ENCODE measurements at places on chromosomes 1 and 21. TPM values are rescaled to one million over a fixed set of nuclear protein-coding genes. Genes with fewer than 3 reads are reported as not detected.
A peak's percentile ranks its signal among the peaks of the same experiment; 100 is the strongest.

P3H1 gene
- 71.4 TPM for polyA plus RNA-seq

- DNase-seq = no peak
These were observed 494 bp upstream of the PIP5K1A start for GRCh38 chr1:151197863-151198253.

DNA sequence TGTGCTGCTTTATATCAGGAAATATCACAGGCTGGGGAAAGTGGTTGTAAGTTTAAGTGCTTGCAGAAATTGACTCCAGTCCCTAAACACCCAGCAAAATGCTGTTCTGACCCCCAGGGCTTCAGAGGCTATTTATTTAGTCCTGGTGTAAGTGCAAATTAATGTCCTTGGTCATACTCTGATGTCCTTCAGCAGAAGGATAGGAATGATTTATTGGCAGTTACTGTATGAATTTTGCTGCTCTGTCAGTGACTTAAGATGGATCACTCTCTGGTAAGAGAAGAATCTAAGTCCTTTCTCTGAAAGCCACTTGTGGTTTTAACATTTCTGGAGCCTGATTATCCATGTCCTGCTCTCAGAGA, 21.9 kb downstream of the FAM20B start:
- no peak for DNase-seq

GRCh38 chr1:112337028-112337531, 58.9 kb upstream of the CTTNBP2NL start:
- DNase-seq = no peak

- no peak for DNase-seq
These were observed 96.0 kb upstream of the BTG3 start for GRCh38 chr21:17708522-17709265.

- no peak for DNase-seq
These were observed 10.2 kb upstream of the SUSD4 start for GRCh38 chr1:223374064-223374610.

GPR161 gene
- polyA plus RNA-seq = 19.1 TPM

DNA sequence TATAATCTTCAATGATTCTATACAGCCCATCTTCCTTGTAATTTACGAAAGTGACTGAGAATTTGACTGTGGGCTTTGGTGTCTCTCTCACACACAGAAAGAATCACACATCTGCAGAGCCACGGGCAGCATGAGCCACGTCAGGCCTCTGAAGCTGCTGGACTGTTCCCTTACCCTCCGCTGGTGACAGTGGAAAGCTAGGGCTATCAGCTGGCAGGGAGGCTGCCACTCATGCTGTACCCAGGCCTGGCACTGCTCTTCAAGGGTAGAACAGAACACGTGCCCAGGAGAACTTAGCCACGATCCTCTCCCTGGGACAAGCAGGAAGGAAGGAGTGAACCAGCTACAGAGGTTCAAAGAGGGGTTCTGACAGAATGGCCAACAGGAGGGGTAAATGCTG, 90.7 kb downstream of the JAK1 start:
- DNase-seq = no peak

KRTAP11-1 gene
- not detected for polyA plus RNA-seq

GRCh38 chr1:58592522-58593134, 15.6 kb upstream of the TACSTD2 start:
- DNase-seq = no peak

DNA sequence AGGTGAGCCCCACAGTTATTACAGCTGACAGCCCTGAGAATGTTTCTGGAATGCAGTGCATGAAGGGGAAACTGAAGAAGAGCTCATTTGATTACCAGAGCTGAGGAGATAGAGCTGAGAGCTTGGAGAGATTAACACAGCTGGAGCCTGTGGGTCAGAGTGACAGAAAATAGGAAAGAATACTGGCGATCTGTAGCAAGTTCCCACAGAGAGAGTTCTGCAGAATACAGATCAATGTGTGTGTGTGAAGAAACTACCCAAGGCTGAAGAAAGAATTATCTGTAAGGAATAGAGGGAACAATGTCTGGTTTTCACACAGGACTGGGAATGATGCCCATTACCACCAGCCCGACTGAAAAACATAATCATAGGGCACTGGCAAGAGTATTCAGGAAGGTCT, 103.6 kb upstream of the SNX7 start:
- no peak for DNase-seq

- DNase-seq = no peak
These were observed 157.9 kb upstream of the NRIP1 start for GRCh38 chr21:15222707-15223106.

DNA sequence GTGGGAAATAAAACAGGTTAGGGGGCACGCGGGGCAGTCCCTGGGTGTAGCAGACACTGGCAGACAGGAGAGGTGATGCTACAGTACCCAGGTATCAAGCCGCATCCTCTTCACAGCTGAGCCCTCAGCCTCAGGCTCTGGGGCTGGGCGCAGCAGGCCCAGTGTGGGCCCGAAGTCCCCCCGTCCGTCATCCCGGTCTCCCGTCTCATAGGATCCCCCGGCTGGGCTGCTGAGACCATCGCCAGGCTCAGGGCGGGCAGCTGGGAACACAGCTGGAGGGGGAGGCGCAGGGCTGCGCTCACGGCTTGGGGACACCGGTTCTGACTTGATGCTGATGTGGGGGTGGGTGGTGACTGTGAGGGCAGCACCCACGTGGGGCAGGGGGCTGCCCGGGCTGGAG, 32.7 kb downstream of the MEF2D start:
- DNase-seq = no peak

DNA sequence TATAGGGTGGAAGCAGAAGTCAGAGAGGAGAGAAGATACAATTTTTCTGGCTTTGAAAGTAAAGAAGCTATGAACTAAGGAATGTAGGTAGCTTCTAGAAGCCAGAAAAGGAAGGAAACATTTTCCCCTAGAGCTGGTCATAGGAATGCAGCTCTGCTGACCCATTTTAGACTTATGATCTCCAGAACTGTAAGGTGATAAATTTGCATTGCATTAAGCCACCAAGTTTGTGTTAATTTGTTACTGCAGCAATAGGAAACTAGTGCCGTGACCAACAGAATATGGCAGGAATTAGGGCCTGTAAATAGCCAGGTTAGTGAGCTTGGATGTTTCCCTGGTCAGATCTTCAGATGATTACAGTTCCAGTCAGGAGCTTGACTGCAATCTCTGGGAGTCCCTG, 244.3 kb upstream of the C1orf105 start:
- DNase-seq = no peak

AIRE gene
- polyA plus RNA-seq = 0.19 TPM

DNA sequence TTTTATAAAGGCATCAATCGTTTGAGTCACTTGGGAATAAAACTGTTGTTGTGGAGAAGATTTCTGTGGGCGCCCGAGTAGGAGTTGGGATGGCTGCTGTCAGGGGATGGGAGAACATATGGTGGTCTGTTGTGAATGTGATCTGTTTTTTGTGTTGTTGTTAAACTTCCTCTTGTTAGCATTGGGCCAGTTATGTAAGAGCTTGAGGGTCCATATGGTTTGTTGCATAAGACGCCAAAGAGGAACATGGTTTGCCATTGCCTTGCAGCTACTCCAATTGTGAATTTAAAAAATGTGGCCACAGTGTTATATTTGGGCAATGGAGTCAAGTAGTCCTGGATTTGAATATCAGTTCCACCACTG, 136.1 kb upstream of the JUN start:
- no peak for DNase-seq

GRCh38 chr21:34157521-34157920, 84.1 kb downstream of the MRPS6 start:
- no peak for DNase-seq

DNA sequence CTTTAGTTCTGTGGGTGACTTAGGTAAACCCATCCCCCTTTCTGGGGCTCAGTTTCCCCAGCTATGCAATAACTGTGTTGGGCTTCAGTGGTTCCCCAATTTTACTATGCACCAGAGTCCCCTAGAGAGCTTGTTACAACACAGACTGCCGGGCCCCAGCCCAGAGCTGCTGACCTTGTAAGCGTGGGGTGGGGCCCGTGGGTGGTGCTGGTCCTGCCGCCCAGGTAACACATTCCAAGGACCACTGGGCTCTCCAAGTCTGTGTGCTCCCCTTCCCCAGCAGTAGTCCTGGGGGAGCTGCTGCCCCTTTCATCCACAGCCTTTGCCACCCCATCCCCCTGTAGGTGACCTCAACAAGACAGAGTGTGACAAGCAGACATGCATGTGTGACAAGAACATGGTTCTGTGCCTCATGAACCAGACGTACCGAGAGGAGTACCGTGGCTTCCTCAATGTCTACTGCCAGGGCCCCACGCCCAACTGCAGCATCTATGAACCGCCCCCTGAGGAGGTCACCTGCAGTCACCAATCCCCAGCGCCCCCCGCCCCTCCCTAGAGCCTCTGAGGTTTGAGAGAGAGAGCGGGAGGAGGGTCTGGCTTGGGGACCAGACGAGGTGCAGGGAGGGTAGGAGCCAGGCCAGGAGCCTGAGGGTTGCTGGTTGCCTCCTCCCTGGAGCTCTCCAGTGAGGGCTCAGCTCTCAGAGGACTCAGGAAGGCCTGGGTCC, 8.9 kb downstream of the PLA2G2F start:
- DNase-seq = no peak

- peak; percentile 63 for DNase-seq
These were observed 126.0 kb upstream of the TMEM51 start for GRCh38 chr1:15027515-15027986.

GRCh38 chr1:235075777-235076308, 52.8 kb downstream of the TOMM20 start:
- no peak for DNase-seq

COL6A2 gene
- polyA plus RNA-seq = 184 TPM

DNA sequence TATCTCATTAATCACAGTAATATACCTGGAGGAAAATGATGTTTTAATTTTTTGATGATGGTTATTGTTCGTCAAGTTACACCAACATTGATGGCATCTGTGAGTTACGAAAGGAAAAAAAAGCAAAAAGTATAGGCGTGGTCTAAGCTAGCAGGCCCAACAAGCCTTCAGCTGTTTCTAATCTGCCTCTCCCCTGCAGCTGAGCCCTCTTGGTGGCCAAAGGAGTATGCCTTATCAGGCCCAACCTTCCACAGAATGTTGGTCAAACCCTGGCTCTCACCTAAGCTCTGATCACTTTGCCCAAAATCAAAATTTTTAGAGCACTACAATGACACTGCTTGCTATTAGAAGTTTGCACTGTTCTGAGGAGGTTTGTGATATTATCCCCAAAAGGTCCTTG, 4.9 kb downstream of the C1orf105 start:
- DNase-seq = no peak

DNA sequence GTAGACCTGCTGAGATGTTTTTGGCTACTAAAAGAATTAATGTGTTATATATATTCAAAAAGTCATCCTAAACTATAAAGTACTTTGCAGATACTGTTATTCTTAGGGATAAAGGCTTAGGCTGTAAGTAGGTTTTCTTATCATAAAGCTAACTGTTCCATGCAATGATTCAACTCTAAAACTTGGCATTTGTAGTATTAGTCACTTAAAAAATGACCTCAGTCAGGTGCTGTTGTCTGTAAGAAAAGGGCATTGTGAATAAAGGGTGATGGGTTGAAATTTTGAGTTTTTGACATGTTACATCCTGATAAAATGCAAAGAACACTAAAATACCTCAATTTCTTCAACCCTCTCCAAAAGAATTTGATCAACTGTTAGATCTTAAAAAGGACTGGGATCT, 32.9 kb downstream of the ADCY10 start:
- no peak for DNase-seq

- DNase-seq = no peak
These were observed 256.1 kb upstream of the C1orf87 start for GRCh38 chr1:60329651-60330050.

VANGL2 gene
- polyA plus RNA-seq = 31.9 TPM

DNA sequence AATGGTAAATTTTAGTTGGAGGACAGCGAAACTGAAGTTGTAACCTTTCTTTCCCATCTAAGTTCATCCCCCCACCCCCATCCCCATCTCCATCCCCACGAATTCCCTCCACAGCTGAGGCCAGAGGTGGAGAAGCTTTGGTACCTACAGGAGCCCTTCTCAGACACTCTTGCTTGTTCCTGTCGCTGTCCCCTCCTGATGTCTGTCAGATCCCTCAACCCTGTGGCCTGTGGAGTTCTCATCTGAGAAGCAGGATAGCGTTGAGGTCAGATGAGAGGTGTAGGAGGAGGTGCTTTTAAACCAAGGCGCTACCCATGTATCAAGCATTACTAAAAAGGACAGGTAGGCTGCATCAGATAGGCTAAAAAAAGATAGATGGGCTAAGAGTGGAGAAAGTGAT, 769 bp downstream of the NTPCR start:
- no peak for DNase-seq

DNA sequence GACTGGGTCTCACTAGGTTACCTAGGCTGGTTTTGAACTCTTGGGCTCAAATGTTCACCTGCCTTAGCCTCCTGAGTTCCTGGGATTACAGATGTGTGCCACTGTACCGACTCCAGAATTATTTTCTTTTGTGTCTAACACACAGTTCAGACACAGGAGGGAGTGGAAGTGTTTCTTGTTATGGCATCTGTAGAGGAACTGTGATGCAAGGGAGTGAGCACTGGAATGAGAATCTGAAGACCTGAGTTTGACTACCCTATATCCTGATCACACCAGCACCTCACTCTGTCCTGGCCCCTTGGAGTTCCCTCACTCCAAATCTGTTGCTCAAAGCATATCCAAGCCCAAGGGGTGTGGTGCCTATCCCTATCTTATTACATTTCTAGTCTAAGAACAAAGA, 15.2 kb downstream of the OPTC start:
- no peak for DNase-seq

CDK11B gene
- polyA plus RNA-seq = 40.0 TPM

- no peak for DNase-seq
These were observed 110.8 kb upstream of the ADGRL4 start for GRCh38 chr1:79117376-79117775.

GRCh38 chr1:228045871-228046270, 36.6 kb upstream of the ARF1 start:
- DNase-seq = no peak

GRCh38 chr1:243438815-243439214, 183.0 kb downstream of the SDCCAG8 start:
- no peak for DNase-seq

DNA sequence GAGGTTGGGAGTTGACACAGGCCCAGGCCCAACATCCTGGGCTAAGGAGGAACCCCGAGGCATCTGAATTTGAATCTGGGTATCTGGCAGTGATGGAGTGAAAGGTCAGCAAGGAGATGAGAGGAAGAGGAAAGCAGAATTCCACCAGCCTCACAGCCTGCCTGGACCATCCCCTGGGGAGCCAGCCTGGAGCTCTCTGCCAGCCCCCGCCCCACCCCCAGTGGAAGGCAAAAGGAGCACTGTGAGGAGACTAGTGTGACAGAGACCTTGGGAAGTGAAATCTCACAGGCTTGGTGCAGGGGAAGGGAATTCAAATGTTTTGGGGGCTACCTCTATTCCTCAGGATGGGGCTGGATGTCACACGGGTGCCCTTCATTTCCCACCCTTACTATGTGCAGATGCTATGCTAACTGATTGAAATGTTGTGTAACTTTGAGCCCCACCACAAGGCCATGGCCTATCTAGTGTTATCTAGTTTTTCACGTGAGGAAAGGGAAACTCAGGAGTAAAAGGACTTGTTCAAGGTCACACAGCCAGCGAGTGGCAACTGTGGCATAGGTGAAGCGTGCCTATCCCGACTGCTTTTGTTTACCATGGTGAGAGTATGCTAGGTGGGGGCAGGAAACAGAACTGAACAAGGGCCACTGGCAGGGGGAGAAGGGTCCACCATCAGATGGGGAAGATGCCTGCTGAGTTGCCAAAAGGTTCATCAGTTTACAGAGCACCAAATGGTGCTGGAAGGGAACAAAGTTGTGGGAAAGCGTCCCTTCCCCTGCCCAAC, 29.8 kb downstream of the AHDC1 start:
- DNase-seq = no peak

SERINC2 gene
- polyA plus RNA-seq = 38.4 TPM

All from left renal cortex interstitium (tissue), 4 donors.